ENCODE measurements at places on chromosomes 4 and X.

GRCh38 chrX:154046031-154046781 is 26.5 kb upstream of the IRAK1 start:
- peaks cover 96% of the 10 kb centered on the region for H3K4me1 ChIP-seq
- H3K27me3 ChIP-seq, result no peaks in the 10 kb centered on the region
- no peak for DNase-seq
- H3K36me3 ChIP-seq, result no peaks in the 10 kb centered on the region
- H3K4me3 ChIP-seq, result no peak overlapping the region

- DNase-seq, result no peak
- H3K4me1 ChIP-seq, result peaks cover 3% of the 10 kb centered on the region
- no peak overlapping the region for H3K4me3 ChIP-seq
- H3K36me3 ChIP-seq, result no peaks in the 10 kb centered on the region
Measured at GRCh38 chr4:76449833-76450232, 14.8 kb downstream of the SHROOM3 start.

DNA sequence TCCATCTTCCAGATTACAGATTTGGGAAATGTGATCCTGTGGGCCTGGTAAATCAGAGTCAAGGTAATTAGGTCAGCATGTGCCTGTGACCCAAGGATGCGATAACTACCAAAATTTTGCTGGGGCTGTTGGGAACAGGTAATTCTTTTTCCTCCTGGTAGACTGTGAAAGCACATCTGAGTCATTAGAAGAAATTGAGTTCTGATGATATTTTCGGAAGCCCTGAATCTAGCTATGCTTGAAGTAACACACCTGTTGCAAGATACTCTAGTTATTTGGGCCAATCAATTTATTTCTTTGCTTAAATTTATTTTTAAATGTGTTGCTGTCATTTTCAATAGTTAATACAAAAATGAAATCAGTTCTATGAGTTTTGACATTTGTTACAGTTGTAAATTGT is 903.6 kb downstream of the RPA4 start:
- H3K27me3 ChIP-seq, result no peaks in the 10 kb centered on the region
- no peaks in the 10 kb centered on the region for H3K4me1 ChIP-seq
- no peak for DNase-seq
- no peak overlapping the region for H3K4me3 ChIP-seq
- no peaks in the 10 kb centered on the region for H3K36me3 ChIP-seq

DNA sequence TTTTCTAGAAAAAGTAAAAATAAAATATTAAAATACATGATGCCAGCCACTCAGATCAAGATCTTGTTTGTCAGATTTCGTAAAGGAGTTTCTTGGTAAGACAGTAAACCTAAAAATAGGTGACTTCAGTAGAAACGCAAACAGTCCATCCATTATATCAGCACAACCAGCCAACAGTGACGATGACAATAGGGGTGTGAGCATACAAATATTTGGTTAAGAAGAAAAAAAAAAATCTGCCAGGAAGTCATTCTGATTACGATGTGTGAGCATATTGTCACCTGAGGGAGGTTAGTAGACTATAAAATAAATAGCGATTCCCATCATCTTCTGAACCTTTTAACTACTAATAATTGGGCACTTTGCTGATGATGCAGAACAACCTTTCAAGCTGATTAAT is 37.6 kb downstream of the SLC7A11 start:
- no peaks in the 10 kb centered on the region for H3K27me3 ChIP-seq
- H3K36me3 ChIP-seq, result no peaks in the 10 kb centered on the region
- H3K4me3 ChIP-seq, result no peak overlapping the region

Measured in thoracic aorta (tissue), 2 donors.